ENCODE measurements at places on chromosomes 7 and 10.

DNA sequence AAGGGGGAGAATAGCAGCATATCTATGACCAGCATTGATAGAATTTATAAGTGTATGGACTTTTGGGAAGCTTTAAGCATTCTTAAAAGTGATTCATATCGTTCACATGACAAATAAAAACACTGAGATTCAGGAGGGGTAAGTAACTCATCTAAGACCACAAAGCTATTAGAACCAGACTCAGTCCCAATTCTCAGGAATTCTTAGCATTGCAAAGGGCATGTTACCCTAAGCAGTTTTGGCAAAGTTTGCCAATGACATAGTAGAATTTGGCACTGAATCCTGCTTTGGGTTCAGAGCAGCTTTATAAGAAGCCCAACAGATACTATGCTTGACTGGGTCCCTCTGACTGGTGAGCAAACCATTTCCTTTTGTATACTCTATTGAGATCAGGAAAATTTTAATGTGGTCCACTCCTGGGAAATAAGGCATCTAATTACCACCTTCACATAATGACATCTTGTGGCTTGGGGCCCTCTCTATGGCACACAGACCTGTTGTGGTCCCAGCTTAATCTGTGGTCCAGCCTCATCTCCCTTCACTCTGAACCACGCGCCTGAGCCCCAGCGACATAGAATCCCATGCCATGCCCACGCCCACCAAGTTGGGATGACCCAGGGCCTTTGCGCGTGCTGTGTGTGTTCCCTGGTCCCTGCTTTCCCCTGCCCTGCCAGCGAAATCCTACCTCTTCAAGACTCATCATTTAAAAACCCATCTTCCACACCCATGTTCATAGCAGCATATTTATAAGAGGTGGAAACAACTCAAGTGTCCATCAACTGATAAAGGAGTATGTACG lies 37.5 kb upstream of the DOCK1 start:
- peak; percentile 75 for DNase-seq

GRCh38 chr10:49271346-49271745 lies 27.6 kb upstream of the C10orf71 start:
- no peak for DNase-seq

GRCh38 chr7:46168231-46168630 lies 247.2 kb upstream of the IGFBP3 start:
- DNase-seq, result no peak

GRCh38 chr7:78037603-78038002 lies 239.0 kb downstream of the PHTF2 start:
- no peak for DNase-seq

- no peak for DNase-seq
These were observed 10.9 kb upstream of the INPP5A start for GRCh38 chr10:132526676-132527075.

DNA sequence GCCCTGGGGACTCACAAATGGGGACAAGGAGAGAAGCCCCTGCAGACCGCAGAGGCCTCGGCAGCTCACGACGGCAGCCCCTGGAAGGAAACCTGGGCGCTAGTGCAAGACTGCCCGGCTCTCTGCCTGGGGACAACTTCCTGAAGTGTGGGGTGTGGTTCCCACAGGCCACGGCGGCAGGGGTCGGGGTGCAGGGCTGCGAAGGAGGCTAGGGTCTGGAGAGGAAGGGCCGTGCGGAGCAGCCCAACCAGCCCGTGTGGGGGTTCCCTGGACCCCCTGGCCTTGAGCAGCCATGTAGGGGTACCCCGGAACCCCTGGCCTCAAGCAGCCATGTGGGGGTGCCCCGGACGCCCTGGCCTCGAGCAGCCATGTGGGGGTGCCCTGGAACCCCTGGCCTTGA lies 19.5 kb downstream of the CFAP46 start:
- DNase-seq, result no peak

GRCh38 chr10:71345694-71346093 lies 26.6 kb downstream of the SLC29A3 start:
- no peak for DNase-seq

GRCh38 chr7:128021366-128021765 lies 9.9 kb downstream of the LRRC4 start:
- no peak for DNase-seq

DNA sequence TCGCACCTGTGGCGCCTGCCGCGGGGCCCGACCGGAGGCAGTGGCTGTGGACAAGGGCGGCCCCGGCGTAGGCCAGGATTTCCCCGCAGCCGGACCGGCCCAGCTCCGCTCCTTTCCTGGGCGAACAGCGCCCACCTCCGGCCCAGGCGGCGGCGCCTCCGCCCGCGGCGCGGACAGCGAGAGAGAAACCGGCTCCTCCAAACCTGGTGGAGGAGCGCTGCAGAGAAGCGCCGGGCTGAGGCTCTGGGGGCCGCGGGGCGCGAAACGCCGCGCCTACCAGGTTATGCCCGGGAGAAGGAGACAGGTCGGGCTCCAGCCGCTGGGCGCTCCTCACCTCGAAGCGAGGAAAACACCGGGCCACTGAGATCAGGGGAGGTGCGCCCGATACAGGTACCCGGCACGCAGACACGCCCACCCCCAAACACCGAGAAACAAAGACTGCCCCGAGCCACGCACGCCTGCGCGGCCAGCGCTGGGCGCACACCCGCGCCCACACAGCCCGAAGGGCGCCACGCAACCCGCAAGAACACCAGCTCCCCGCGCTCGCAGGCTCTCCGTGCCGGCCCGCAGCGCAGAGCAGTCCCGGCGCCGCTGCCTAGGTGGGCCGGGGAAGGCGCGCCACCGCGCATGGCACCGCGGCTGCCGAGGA lies 3.3 kb downstream of the GRID1 start:
- DNase-seq, result no peak

GRCh38 chr7:25305831-25306230 lies 77.5 kb upstream of the NPVF start:
- no peak for DNase-seq

DNA sequence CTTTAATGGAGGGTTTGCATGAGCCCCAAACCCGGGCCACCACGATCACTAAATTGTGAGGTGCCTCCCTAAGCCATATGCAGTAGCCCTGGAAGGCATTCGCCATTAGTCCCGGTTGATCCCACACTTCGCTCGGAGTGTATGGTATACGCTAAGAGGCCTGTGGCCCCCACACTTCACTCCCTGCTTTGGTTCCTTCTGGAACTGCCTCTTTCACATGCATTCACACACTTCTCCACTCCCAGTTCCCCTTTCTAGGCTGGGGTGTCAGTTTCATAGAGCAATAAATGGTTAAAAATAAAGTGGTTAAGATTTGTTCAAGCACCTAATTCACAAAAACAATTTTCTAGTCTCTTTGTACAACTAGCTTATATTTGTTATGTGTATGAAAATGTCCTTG lies 212.1 kb upstream of the KCND2 start:
- DNase-seq, result no peak

DNA sequence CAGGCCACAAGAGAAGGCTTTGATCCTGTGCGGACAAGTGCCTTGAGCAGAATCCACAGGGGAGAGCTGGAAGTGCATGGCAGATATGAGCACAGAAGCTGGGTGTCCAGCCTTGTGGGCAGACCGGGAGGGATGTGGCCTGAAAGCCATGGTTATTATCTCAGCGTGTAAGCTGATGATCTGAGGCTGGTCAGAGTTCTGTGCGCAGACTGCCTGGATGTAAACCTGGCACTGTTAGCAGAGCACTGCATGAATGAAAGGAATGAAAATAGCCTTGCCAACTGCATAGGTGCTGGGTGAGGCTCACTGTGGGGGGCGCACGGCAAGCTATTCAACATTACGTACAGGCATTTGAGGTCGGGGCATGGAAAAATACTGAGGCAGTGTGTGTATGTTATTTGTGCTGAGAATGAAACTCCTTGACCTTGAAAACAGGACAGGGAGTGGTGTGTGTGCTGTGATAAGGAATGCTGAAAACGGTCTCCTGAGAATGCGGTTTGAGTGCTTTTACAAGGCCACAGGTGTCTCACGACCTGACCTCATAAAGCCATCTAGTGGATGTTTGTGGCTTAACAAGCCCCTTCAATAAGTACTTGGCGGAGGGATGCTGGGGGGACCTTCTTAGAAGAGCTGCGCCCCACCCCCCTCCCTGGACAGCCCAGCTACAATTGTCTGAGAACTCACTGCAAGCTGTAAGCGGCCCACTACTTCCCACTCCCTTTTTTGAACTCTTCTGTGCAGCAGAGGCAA lies 18.7 kb downstream of the AKR1C1 start:
- no peak for DNase-seq

GRCh38 chr7:48004638-48005037 lies 24.3 kb downstream of the SUN3 start:
- DNase-seq, result no peak

- peak; percentile 98 for DNase-seq
These were observed 168.6 kb downstream of the ARHGAP12 start for GRCh38 chr10:31759799-31760626.

DNA sequence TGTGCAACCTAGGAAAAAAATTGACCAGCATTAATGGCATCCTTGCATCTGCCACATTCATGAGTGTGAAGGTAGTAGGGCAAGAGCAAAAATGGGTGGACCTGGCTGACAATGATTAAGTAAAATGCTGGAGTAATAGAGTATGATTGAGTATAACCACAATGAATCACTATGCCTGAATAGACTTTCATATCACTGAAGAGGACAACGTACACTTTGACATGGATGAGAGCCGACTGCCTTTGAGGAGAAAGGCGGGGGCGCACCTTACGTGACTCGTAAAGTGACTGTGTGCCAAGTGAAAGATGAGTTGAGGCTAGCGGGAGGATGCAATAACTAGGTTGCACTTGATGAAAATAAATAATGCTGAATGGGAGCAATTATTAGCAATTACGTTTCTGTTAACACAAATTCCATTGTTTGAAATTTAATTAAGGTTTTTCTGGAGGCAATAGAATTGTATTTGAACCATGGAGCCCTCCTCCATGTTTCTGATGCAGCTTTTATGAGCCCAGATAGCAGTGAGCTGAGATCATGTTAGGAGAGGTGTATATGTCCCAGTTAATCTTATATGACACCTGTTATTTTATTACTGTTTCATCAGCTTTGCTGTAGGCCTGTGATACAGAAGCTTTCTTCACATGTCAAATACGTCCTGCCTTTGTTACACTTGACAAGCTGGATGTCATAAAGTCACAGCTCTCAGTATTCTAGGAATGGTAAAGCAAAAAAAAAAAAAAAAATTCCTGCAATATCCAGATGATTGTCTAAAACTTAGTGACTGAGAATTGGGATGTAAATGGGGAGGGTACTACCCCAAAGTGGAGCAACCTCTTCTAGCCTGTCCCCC lies 596.5 kb downstream of the NXPH1 start:
- no peak for DNase-seq

- no peak for DNase-seq
These were observed 378 bp upstream of the PRKCQ start for GRCh38 chr10:6580279-6581029.

DNA sequence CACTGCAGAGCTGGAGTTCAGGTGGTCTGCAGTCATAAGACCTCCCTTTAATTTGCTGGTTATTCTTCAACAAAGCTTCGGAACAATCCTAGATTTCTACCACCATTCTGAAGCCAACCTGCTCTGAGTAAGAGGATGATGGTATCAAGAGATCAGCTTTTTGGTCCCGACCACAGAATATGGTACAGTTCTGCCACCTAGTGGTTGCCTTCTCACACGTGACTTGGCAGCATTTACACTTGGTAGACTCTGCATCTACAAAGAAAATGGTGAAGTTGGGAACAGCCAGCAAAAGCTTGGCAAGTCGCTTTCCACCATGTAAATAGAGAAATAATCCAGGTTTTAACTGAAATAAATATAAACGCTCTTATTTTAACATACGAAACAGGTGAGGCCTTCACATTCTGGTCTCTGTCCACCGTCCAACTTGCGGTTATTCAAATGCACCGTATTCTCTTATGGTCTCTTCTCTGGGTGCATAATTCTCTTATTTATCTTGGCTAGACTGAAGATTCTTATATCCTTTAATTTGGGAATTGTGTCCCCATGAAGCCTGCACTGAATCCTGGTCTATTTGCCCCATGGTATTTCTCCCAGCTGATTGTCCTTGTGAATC lies 173.9 kb upstream of the GRM3 start:
- peak; percentile 37 for DNase-seq

- no peak for DNase-seq
These were observed 185.9 kb upstream of the AGR3 start for GRCh38 chr7:17067691-17068090.

- peak; percentile 81 for DNase-seq
These were observed 86.5 kb upstream of the GRB10 start for GRCh38 chr7:50869108-50869725.

GRCh38 chr7:6284461-6285360 lies 12.3 kb upstream of the CYTH3 start:
- no peak for DNase-seq

DNA sequence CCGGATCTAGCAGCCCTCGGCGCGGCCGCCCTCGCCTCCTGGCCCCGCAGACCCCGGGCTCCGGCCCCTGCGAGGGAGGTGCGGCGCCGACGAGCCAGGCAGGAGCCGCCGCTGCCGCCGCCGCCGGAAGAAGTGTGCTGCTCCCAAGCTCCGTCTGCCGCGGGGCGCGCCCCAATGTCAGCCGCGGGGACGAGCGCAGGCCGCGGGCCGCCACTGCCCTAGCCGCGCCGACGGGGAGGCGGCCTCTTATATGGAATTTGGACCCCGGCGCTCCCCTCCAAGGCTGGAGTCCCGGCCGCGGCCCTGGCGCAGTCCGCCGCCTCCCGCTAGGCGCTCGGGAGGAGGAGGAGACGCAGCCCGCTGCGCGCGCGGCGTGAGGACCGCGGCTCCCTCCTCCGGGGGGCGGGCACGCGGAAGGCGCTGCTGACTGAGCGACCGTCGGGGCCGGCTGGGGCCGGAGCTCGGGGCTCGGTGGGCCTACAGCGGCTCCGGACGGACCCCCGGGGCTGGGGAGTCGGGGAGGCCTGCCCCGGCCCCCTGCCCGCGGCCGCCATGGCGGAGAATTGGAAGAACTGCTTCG lies at the start of gene TRIM8:
Gene TRIM8, plus strand, starts transcription at position 414 of the 580 bp plus-strand sequence. Its CDS starts 139 bp downstream, at position 553.
- no peak for DNase-seq

DNA sequence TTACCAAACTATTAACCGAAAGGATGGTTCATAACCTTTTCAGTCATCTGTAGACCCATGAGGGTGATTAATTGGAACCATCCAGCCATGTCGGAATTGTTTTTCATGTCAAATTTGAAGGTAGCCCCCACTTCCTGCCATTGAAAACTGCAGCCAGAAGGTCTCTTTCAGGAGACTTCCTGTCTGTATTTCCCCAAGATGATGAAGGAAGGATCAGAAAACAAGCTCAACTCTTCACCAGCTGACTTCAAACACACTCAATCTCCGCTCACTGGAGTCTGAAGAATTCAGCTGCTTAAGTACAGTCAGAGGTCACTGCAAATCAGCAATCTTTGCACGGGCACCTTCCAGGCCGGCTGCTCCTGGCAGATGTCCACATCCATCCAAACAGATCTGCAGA lies 291.7 kb upstream of the NPVF start:
- DNase-seq, result no peak

GRCh38 chr7:27112955-27113949 lies 10.8 kb upstream of the HOXA2 start:
- DNase-seq, result no peak

Data from retinal pigment epithelial cell (primary cell).